ENCODE measurements at places on chromosomes 5 and 9. TPM values are rescaled to one million over a fixed set of nuclear protein-coding genes. Genes with fewer than 3 reads are reported as not detected.

KIF12 gene
- not detected for total RNA-seq

SPATA31D4 gene
- total RNA-seq: not detected

IL13 gene
- 130 TPM for total RNA-seq

SPATA31A3 gene
- total RNA-seq: not detected

LPCAT1 gene
- total RNA-seq: 74.2 TPM

CCL19 gene
- not detected for total RNA-seq

PKD2L2 gene
- total RNA-seq: not detected

EPB41L4A gene
- 1.4 TPM for total RNA-seq

SHISAL2B gene
- not detected for total RNA-seq

GLIPR2 gene
- total RNA-seq: 45.1 TPM

MAMDC2 gene
- not detected for total RNA-seq

PDGFRB gene
- 11.4 TPM for total RNA-seq

TMEM174 gene
- total RNA-seq: not detected

URM1 gene
- total RNA-seq: 70.7 TPM

CARTPT gene
- total RNA-seq: not detected

NOXA1 gene
- total RNA-seq: 0.80 TPM

ARHGEF39 gene
- total RNA-seq: 7.8 TPM

ETF1 gene
- 95.7 TPM for total RNA-seq

NR2F1 gene
- total RNA-seq: not detected

SLC46A2 gene
- total RNA-seq: not detected

BNIP1 gene
- total RNA-seq: 16.9 TPM

Data from T-helper 1 cell treated with Interleukin-12 subunit alpha and Interleukin-12 subunit beta and Interleukin-4 antibody, amounts not matched to agents 30 ng/mL and 1 ng/mL, for 36 hours (primary cell).